ENCODE measurements at places on chromosomes 5 and 9. TPM values are rescaled to one million over a fixed set of nuclear protein-coding genes. Genes with fewer than 3 reads are reported as not detected.

The CDKN2B gene
- total RNA-seq, result 2.9 TPM

The PCDHGA11 gene
- 6.6 TPM for total RNA-seq

The ADAMTS6 gene
- total RNA-seq, result 43.3 TPM

The SPATA31C1 gene
- total RNA-seq, result not detected

The CDH12 gene
- not detected for total RNA-seq

The ENTPD8 gene
- total RNA-seq, result 14.6 TPM

The PRRX2 gene
- total RNA-seq, result 1.7 TPM

The AHRR gene
- total RNA-seq, result 1.4 TPM

The NSD1 gene
- total RNA-seq, result 17.5 TPM

The PCDHB14 gene
- 6.4 TPM for total RNA-seq

The FAM221B gene
- total RNA-seq, result not detected

The GRM6 gene
- total RNA-seq, result not detected

The KIF4B gene
- not detected for total RNA-seq

The PCDHB6 gene
- total RNA-seq, result not detected

The ST8SIA4 gene
- total RNA-seq, result 0.29 TPM

The PTPN3 gene
- total RNA-seq, result 12.7 TPM

The SYK gene
- 24.2 TPM for total RNA-seq

The CLIC3 gene
- total RNA-seq, result not detected

The CTXN3 gene
- not detected for total RNA-seq
